Cortex of kidney (tissue), 1 donor: ENCODE measurements at places on chromosomes 13 and 19.

DNA sequence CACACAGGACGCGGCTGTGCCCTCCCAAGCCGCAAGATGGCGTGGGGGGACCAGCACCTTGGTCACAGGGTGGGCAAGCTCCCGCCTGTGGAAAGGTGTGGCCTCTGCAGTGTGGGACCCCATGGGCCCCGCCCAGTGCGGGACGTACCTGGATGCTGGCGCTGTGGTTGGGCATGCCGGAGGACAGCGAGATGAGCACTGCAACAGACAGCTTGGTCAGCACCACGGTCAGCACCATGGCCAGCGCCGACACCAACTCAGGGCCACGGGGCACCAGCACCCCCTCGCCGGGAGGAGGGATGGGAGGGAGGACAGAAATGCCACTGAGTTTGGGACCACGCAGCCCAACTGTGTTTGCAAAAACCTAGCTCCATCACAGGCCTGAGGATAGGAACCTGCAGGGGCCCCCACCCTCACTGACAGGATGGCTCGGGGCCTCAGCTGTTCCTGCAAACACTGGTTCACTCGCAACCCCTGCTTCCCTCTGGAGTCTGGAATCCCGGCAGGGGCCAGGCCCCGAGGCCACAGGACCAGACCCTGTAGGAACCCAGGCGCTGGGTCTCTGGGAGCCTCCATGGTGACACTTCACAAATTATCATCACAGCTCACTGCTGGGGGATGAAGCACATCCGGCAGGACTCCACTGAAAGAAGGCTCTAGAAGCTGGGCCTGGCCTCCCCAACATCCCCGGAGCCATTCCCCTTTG is 27.1 kb downstream of the IZUMO4 start:
- DNase-seq: no peak

DNA sequence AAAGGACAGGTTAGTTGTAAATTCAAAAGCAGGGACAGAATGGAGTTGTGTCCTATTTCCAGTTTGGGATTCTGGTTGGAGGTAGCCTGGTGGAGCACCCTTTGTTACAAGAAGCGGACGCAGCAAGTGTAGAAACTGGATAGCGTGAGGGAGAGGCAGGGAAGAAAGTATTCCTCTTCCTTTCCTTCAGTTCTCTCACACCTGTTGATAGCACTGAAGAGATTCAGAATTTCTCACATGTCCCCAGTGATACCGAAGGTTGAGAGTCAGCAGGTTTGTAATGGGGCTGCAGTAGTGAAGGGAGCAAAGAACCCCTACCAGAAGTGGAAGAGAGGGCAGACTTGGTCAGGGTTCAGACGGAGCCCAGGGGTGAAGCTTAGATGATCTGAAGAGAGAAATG is 399.2 kb downstream of the SPRY2 start:
- DNase-seq: no peak

DNA sequence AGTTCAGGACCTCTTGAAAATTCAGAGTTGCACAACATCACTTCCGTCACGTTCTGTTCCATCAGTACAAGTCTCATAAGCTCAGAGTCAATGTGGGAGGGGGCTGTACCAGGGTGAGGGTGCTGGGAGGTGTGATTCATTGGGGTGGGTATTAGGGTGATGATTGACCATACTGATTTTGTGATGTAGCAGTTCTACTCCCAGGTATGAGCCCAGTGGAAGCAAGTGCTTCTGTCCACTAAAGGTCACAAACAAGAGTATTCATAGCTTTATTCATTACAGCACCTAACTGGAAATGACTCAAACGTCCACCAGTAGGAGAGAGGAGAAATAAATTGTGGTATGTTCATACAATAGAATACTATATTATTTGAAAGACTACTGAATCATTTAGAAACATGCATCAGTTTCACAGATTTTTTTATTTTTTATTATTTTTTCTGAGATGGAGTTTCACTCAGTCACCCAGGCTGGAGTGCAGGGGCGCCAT is 12.1 kb upstream of the UPF3A start:
- DNase-seq: no peak

DNA sequence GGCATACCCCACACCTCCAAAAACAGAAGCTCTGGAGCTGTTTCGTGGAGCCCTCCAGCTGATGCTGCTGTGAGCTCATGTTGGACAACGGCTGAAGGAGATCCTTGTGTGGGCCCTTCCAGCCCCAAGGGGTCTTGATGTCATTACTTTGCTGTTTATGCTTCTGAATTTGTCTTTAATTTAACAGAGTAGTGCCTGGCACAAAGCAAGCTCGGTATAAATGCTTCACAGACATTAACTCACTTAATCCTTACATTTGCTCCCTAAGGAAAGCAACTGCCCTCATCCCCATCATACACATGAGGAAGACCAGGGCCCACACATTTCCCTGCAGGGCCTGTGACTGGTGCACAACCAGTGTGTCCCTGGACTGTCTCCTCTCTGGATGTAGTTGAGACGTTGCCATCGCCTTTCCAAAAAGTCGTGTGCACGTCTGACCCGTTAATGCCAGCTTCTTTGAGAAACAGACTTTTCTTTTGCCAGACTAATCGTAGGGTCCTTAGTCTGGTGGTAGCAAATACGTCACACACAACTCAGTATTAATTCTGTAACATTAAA is 7.6 kb downstream of the COL4A1 start:
- no peak for DNase-seq

DNA sequence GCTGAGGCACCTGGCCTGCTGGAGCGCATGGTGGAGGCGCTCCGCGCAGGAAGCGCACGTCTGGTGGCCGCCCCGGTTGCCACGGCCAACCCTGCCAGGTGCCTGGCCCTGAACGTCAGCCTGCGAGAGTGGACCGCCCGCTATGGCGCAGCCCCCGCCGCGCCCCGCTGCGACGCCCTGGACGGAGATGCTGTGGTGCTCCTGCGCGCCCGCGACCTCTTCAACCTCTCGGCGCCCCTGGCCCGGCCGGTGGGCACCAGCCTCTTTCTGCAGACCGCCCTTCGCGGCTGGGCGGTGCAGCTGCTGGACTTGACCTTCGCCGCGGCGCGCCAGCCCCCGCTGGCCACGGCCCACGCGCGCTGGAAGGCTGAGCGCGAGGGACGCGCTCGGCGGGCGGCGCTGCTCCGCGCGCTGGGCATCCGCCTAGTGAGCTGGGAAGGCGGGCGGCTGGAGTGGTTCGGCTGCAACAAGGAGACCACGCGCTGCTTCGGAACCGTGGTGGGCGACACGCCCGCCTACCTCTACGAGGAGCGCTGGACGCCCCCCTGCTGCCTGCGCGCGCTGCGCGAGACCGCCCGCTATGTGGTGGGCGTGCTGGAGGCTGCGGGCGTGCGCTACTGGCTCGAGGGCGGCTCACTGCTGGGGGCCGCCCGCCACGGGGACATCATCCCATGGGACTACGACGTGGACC is 9.7 kb upstream of the STRN4 start:
- DNase-seq: no peak

DNA sequence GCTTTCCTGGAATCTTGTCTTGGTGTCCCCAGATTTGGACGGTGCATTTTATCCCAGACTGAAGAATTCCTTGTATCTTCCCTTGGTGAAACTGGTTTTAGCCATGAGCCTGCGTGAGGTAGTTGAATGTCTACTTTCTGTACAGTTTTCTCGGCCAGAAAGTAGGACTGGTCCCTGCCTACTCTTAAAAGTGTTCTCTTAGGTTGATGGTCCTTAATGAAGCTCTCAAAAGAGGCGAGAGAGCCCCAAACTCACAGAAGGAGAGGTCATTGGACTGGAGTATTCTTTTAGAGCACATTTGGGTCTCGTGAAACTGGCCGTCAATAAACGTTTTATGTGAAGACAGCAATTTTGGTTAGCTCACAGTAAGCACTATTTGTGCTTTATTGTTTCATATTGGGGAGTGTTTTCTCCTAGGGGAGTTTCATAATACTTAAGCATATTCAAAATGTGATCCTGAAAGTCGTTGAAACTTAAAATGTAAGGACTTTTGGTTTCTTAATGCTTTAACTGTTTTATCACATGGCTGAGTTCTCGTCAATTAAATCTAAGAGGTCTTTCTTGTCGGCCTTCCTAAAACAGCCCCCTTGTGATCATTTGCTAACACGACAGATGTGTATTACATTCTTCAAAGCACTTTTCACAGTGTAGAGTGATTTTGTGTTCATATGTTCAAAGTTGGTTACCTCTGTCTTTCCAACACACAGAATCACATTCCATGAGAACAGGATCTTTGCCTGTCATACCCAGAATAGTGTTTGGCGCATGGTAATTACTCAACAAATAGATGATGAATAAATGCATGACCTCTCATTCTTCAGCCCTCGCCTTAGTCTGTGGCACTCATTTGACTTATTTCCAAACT is 889 bp downstream of the GTF2F2 start:
- DNase-seq: no peak

DNA sequence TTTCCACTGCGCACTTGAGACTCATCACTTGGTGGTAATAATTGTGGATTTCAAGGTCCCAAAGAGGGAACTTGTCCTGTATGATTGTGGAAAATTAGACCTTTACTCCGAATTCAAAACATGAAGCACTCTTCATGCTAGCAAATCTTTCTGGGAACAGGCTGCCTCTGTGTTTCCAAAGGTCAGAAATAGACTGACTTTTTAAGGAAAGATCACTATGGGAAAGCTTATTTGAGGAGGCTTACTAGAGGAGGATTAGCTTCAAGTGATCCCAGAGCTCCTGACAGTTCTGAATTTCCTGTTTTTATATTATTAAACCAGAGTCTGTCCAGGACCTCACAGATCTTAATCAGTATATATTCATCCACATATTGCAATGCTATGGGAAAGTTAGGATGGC is 5.5 kb downstream of the WDFY2 start:
- DNase-seq: no peak

DNA sequence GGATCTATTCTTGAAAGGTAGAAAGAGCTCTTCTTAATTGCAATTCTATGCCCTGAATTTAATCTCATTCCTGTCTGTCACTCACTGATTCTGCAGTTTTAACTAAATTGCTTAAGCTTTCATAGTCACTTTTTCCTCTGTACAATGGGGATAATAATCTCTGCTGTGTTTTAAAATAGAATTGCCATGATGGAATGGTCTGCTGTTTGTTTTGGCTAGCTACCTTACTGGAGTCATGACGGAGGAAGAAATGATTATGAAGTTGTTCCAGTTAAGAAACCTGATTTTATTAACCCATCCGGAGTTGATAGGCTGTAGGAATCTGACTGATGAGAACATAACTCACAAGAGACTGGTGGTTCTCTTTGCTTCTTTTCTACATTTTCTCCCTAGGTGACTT is 54.9 kb upstream of the ITM2B start:
- DNase-seq: no peak

- no peak for DNase-seq
Observed at GRCh38 chr13:29254626-29255370, 340.7 kb downstream of the SLC7A1 start.

GRCh38 chr13:51453207-51453958 is 547 bp upstream of the INTS6 start:
- peak; percentile 70 for DNase-seq

DNA sequence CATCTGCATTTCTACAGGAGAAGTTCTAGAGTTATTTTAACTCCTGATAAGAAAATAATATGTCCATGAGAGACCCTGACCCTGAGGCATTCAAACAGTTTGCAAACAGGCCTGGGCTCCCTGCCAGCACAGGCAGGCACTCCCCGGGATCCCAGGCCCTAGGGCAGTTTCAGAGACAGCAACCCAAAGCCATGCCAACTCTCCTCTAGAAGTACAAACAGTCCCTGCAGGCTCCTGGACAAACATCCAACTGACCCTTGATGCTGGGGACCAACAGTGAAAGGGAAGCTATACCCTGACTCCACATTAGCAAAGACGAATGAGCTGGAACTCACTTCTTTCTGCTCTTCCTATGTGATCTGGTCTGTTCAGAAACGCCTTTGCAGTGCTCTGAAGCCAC is 44.8 kb downstream of the CCDC70 start:
- DNase-seq: no peak

GRCh38 chr13:85798556-85798955 is 663 bp downstream of the SLITRK6 start:
- DNase-seq: no peak

DNA sequence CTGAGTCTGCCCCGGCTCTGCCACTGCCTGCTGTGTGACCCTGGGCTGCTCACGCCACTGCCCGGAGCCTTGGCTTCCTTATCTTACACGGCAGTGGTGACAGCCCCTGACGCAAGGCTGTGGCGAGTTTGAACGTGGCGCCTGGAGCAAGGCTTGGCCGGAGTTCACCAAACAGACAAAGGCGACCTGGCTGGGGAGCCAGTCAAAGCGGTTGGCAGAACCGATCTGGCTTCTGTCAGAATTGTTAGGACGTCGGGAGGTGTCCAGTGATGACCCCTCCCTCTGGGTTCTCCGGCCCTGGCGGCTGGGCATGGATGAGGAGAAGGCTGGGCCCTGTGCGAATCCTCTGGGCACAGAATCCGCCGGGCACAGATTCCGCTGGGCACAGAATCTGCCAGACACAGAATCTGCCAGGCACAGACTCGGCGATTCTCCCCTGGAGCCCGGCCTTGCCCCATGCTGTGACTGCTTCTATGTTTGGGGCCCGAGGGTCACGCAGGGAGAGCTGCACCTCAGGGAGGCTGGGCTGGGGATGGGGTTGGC is 11.7 kb upstream of the TMEM255B start:
- no peak for DNase-seq

DNA sequence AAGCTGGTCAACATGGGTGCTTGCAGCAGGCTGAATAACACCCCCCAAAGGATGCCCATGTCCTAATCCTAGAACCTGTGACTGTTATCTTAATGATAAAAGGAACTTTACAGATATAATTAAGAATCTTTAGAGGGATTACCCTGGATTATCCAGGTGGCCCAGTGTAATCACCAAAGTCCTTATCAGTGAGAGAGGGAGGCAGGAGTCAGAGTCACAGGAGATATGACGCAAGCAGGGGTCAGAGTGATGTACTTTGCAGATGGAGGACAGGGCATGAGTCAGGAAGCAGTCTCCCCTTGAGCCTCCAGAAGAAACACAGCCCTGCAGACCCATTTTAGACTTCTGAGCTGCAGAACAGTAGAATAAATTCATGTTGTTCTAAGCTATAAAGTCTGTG is 9.8 kb downstream of the ZNF606 start:
- DNase-seq: no peak

- no peak for DNase-seq
Observed at GRCh38 chr19:49954933-49955332, 6.0 kb downstream of the SIGLEC11 start.

- DNase-seq: no peak
Observed at GRCh38 chr13:103931885-103932284, 865.7 kb upstream of the SLC10A2 start.

GRCh38 chr13:109208522-109208921 is 577.9 kb downstream of the IRS2 start:
- no peak for DNase-seq

- DNase-seq: no peak
Observed at GRCh38 chr19:2639999-2640398, 62.5 kb downstream of the GNG7 start.
